ENCODE measurements at places on chromosomes 13 and 19.

GRCh38 chr13:45779901-45780300, 71.7 kb downstream of the SIAH3 start:
- no peak for ATAC-seq

DNA sequence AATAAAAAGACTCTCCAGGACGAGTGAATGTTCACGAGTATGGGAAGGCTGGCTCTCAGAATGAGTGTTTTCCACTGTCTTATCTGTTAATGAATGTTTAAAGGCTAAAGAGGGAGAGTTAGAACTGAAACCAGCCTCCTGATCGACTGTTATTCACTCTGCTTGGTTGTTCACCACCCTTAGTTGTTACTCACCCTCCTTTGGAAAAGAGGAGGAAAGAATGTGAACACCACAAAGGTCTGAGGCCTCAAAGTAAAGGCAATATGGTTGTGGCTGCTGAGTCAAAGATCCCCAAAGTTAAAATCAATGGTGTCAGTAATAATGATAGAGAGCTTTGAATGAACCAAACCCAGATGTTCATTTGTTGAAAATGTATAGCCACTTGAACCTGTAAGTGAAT, 1793.2 kb upstream of the PCDH20 start:
- peak; percentile 8 for ATAC-seq

DNA sequence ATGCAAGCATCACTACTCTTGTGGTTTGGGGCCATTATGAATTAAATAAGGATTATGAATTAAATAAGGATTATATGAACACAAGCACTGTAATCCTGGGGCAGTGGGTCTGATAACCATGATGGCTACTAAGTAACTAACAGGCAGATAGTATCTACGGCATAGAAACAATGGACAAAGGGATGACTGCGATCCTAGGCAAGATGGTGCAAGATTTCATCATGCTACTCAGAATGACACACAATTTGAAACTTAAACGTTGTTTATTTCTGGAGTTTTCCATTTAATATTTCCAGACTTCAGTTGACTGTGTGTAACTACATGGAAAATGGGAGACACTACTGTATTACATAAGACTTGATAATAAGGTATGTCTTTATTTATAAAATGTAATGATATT, 15.1 kb downstream of the KCNRG start:
- no peak for ATAC-seq

- peak; percentile 28 for ATAC-seq
These were observed 7.1 kb downstream of the YIPF2 start for GRCh38 chr19:10921199-10921909.

DNA sequence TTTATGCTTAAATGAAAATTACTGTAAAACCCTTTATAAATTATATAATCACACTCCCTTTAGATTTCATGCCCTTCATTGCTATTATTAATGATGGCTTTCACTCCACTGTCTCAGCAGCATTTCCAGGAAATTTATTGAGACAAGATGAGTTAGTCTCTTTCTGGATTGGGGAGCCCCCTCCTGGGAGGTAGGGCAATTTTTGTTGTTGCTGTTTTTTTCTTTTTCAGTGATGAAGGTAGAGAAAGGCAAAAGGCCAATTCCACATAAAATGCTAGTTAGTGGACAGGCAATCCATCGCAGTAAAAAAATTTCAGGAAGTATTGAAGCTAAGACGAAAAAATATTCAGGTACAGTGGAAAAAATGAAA, 80.2 kb downstream of the TEX26 start:
- ATAC-seq, result no peak

- no peak for ATAC-seq
These were observed 16.0 kb downstream of the UFM1 start for GRCh38 chr13:38365661-38366060.

DNA sequence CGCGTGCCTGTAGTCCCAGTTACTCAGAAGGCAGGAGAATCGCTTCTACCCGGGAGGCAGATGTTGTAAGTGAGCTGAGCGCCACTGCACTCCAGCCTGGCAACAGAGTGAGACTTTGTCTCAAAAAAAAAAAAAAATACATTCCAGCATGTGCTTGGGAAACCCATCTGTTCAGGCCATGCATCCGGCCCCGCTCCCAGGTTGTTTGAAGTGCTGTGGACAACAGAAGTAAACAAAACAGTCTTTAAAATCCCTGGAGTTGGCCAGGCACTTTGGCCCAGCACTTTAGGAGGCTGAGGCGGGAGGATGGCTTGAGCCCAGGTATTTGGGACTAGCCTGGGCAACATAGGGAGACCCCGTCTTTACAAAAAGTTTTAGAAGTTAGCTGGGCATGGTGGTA, 3.2 kb upstream of the PTPRS start:
- no peak for ATAC-seq

GRCh38 chr13:29538652-29539040, 56.8 kb downstream of the SLC7A1 start:
- ATAC-seq, result no peak

- peak; percentile 69 for ATAC-seq
These were observed 9.1 kb upstream of the LILRB5 start for GRCh38 chr19:54266133-54266532.

GRCh38 chr13:95155093-95155492, 146.2 kb downstream of the ABCC4 start:
- ATAC-seq, result no peak

GRCh38 chr13:63307228-63307627, 1891.6 kb upstream of the PCDH20 start:
- ATAC-seq, result no peak

Data from stimulated activated memory B cell treated with anti-CD40 and anti-IgM and Interleukin-4, amounts not matched to agents 10 μg/mL and 1 μg/mL and 100 μg/mL, for 72 hours (primary cell).